Ureter (tissue), 1 donor: ENCODE measurements at places on chromosomes 2 and 18.

DNA sequence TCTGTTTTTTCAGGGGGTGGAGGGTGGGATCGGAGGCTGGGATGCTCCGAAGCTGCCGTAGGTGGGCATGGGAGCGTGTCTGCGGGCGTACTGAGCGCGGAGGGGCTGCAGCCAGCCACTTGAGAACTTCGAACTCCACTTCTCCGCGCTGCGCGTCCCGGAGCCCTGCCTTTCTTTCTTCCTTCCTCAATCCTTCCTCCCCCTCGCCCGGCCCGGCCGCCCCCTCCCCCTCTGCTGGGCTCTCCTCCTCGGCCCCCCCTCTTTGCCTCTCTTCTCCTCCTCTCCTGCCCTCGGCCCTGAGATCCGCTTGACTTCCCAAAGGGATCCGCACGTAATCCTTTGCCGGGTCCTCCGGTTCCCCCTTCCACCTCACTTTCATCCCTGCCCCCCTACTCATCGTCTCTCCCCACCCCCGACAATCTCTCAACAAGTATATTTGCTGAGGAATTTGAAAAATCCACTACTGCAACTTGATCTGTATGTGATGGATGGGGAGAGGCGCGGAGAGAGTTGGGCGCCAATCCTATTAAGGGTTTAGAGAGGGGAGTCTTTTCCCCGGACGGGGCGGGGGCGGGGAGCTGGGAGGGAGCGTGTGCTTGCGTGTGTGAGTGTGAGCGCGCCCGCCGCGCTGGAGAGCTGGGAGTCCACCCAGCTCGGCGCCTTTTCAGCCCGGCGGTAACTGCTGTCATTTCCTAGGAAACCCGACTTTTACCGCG, 1.1 kb downstream of the GLI2 start:
- no peak for DNase-seq

GRCh38 chr2:151410485-151410834, 758 bp downstream of the RIF1 start:
- DNase-seq, result peak; percentile 45

DNA sequence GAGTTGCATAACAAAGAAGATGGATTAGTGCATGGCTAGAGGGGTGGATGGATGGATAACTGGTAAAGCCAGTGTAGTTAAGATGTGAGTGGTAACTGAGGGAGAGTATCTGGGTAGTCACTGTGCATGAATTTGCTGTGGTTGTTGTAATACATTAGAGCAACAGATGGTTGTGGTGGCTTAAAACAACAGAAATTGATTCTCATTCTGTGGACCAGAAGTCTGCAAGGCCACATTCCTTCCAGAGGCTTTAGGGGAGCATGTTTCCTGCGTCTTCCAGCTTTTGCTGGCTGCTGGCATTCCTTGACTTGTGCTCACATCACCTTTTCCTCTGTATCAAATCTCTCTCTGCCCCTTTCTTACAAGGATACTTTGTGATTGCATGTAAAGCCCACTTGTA, 155.4 kb downstream of the ASB1 start:
- no peak for DNase-seq

DNA sequence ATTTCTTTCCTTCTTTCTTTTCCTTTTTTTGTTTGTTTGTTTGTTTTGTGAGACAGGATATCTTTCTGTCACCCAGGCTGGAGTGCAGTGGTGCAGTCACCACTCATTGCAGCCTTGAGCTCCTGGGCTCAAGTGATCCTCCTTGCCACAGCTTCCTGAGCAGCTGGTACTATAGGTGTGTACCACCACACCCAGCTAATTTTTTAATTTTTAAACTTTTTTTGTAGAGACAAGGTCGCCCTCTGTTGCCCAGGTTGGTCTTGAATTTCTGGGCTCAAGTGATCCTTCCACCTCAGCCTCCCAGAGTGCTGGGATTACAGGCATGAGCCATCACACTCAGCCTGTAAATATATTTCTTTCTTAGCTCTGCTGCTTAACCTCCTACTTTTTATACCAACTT, 83.4 kb upstream of the CYP20A1 start:
- no peak for DNase-seq

DNA sequence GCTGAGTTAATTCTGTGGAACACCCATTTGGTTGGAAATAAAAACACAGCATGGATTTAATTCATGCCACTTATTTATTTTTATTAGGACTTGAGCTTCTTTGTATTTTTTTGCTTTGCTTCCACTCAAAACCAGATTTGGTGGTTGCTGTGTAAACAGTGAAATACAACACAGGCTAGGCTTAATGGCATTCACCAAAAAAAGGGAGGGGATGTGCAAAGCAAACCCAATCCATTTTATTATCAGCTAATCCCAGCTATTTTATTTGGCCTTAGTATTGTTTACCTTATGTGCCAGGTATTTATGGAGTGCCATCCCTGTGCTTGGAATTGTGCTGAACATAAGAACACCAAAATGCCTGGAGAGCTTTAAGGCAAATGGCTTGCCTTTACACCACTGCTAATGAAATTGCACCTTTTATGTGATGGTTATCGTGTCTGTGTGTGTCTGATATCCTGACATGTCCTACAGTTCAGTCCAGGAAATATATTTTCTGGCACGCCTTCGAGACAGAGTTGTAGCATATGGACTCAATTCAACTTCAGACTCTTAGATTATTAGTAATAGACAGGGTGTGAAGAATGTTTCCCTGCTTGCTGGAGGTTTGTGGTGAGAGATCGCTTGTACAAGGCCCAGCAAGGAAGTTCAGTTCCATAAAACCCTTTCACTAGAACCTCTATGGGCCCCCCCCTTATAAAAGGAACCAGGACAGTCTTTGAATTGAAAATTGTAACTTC, 99.6 kb downstream of the PRPF40A start:
- no peak for DNase-seq

DNA sequence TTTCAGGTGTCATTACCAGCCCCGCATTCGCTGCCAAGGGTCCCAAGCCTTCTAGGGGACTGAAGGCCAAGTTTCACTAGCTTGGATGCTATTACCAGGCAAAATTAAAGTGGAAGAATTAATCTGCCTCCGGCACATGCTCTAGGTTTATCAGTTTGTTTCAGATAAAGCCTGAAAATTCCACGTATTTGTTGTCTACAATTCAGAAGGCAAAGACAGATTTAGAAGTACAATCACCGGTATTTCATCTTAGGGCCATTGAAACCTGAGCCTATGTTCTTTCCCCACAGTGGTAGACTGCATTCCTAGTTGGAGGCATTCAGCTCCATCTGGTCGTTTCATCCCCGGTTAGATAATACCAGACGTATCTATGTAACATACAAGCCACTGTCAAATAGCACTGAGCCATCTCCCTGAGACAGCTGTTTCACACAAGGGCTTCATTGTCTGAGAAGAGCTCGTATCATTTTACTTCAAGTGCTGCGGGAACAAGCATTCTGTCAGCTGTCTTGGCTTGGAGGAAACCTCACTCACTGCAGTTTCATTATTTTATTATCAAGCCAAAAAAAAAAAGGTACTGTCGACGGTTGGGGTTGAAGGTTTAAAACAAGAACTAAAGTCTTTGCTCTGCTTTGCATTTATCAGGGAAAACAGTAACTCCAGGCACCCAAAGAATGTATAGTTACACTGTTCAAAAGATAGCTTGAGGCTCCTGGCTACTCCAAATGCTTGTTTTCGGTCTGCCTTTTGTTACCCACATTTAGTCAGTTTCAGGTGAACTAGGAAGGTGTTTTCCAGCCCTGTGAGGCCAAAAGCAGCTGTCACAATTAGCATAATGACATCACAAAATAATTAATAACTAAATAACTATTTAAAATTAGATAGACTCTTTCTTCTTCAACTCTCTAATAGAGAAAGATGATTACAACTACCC, 76.7 kb downstream of the TGIF1 start:
- no peak for DNase-seq

GRCh38 chr18:49560624-49561288, 1.1 kb upstream of the LIPG start:
- DNase-seq, result no peak

GRCh38 chr2:170514140-170514539, 201.0 kb upstream of the SP5 start:
- no peak for DNase-seq

- no peak for DNase-seq
Observed at GRCh38 chr2:227933884-227934283, 62.5 kb downstream of the DAW1 start.

- DNase-seq, result no peak
Observed at GRCh38 chr2:217186152-217186551, 326.3 kb upstream of the TNP1 start.
